Thoracic aorta (tissue), 2 donors: ENCODE measurements at places on chromosomes 7 and 10.

- DNase-seq, result no peak
These were observed 3.0 kb upstream of the HMX2 start for GRCh38 chr10:123144697-123145541.

GRCh38 chr10:86782701-86783418 lies 26.4 kb downstream of the BMPR1A start:
- no peak for DNase-seq

DNA sequence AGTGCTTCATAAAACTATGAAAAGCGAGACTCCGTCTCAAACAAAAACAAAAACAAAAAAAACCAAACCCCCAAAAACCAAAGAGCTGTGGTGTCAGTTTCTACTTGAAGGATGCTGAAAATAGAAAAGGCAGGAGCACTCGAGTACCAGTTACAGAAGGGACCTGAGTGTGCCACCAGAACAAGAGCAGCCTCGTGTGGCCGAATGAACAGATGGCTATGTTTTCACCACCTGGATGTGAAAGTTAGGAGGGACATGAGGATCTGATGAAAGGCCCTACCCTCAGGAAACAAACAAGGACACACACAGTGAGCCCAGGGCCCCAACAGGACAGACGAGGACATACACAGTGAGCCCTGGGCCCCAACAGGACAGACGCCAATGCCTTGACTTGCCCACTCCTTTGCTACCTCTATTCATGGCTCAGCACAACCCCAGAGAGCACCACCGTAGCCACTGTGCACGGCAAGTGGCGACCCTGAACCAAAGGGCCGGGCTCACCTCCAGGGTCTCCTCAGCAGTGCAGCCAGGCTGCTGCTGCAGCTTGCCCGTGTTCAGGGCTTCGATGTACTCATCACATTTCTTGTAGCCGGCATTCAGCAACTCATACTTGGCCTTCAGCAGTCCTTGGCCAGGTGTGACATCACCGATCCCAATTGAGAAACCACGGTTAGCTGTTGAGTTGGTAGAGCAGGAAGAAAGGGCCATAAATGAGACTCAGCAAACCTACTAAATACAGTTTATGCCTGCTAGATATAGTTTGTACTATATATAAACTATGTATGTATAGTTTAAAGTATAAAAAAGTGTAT lies 24.9 kb downstream of the POLR3A start:
- DNase-seq, result no peak

DNA sequence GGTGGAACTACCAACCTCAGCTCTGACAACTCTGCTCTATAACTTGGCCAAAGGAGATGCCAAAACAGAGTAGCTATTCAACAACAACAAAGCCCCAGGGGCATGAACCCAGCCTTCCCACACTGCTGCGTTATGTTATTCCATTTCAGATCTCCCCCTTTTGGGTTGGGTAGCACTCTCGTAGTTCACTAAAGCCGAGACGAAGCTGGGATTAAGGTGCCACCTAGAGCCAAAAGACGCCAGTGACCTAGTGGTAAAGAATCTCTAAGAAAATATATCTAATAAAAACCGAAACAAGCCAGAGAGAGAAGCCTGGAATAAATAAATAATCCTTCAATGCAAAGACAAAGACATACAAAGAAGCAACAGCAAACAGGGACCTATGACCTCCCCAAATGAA lies 217.3 kb downstream of the HERPUD2 start:
- DNase-seq, result no peak

- no peak for DNase-seq
These were observed 3.4 kb upstream of the MINDY3 start for GRCh38 chr10:15863733-15864132.

GRCh38 chr10:118712930-118713634 lies 41.7 kb downstream of the CACUL1 start:
- no peak for DNase-seq

DNA sequence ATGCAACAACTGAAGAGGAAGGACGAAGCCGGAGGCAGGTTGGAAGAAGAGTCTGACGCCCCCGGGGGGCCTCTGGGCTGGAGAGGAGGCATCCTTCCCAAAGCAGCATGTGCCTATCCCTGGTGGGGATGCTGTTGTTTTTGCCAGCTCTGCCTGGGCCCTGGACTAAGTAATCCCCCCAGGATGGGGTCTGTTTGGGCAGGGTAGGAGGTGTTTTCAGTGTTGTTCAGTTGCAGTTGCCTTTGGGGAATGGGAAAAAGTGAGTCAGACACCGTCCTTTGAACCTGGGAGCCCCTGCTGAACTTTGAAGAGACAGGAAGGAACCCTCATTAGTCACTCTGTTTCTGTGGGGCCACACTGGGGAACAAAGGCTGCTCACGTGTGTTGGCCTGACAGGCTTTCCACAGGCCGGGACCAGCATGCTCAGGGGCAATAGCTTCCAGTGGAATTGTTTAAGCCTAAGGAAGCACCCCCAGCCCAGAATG lies 35.2 kb upstream of the GDF10 start:
- DNase-seq, result no peak

- no peak for DNase-seq
These were observed 32.0 kb downstream of the AUTS2 start for GRCh38 chr7:69630292-69630691.
